BJ (cell line): ENCODE measurements at places on chromosomes 11 and 22.

- DNase-seq, result no peak
These were observed 723 bp upstream of the SCUBE1 start for GRCh38 chr22:43343670-43344519.

DNA sequence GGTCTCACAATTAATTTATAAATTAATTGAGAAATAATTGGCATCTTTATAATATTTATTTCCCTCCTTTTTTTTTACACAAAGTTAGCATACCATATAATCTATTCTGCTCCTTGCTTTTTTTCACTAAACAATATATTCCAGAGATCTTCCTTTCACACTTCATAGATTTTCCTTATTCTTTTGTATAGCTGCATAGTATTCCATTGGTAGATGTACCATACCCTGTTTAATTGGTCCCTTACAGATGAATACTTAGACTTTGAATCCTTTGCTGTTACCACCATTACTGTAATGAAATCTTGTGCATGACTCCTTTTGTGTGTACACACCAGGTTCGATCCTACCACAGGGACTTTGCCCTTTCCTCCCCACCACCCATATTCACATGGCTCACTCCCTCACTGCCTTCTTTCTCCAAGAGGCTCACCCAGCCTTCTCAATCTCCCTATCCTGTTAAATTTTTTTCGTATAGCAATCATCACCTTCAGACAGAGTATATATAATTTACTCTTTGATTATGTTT lies 48.9 kb downstream of the RBX1 start:
- no peak for DNase-seq

GRCh38 chr11:10122326-10123197 lies 171.5 kb downstream of the SBF2 start:
- DNase-seq, result no peak

DNA sequence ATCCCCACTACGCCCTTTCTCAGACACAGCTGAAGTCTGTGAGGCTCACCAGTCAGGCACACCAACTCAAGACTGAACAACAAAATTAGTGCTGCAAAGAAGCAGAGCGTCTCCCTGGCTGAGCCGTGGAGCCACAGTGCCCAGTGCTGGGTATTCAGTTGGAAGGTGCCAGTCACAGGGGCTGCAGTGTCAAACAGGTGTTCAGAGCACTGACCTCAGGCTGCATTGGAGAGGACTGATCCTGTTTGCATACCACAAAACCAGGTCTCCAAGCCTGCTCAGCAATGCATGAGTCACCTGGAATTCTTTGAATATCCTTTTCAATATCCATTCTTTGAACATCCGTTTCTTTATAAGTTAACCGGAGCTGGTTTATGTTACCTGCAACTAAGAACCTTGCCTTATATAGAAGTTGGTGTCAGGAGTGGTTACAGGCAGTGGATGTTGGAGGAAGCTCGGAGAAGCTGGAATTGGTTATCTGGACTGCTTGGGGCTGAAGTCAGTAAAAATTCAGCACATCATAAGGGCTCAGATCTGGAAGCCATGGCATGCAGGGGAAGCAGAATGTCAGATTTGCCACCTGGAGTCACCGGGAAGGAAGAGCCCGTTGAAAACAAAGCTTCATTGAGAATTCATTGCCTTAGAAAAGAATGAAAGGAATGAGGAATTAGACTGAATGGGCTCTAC lies 30.3 kb downstream of the PDGFB start:
- DNase-seq, result no peak

DNA sequence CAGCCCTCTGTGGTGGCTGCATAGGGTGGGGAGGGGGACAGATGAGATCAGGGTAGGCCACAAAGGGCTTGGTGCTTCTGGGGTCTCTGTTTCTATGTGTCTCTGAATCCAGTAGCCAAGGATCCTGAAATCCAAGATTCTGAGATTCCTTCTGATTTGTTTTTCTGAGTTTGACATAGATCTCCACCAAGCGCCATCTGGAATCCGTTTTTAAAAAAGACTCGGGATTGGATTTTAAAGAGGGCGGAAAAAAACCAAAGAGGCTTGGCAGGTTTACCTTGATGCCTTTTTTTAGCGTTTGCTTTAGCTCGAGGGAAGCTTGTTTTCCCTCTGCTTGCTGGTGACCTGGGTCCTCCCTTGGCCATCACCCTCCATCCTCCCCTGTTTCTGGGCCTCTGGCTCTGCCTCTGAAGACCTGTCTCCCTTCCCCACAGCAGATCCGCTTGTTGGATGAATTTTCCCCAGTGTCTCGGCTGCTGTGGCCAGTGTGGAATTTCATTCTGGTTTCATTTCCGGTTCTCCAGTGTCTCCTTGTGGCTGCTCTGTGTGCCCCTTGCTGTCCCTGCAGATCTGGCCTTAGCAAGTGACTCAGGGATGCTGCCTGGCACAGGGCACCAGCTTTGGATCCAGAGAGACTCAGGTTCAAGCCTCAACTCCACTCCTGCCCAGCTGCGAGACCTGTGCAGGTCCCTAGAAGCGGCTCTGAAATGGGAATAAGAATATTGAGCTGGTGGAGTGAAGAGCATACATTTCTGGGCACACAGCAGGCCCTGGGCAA lies 15.1 kb downstream of the SYNGR1 start:
- DNase-seq, result no peak

DNA sequence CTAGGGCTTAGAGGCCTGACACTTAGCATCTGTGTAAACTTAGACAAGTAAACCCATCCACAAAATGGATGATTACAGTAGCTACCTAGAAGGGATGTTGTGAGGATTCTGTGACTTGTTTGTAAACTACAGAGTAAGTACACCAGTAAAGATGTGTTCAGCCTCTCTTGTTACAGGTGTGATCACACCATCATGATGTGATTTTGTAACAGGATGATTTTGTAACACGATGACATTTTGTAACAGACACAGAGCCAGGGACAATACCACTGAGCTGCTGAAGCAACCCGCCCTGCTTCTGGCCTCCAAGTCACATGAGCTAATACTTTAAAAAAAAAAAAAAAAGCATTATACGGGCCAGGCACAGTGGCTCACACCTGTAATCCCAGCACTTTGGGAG lies 17.0 kb downstream of the FADD start:
- DNase-seq, result no peak

DNA sequence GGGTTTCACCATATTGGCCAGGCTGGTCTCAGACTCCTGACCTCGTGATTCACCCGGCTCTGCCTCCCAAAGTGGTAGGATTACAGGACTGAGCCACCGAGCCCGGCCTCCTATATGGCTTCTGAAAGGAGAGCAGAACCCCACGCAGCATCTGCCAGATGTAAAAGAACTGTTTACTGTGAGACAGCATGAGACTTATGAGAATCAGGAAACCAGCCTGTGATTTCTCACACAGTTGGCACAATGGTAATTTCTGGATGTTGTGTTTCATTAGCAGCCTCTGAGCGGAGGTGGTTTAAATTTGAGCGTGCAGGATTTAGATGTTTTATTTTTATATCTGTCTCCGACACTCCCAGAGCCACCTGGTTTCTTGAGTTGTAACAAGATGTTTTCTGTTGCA lies 33.8 kb downstream of the CEP164 start:
- DNase-seq, result no peak

DNA sequence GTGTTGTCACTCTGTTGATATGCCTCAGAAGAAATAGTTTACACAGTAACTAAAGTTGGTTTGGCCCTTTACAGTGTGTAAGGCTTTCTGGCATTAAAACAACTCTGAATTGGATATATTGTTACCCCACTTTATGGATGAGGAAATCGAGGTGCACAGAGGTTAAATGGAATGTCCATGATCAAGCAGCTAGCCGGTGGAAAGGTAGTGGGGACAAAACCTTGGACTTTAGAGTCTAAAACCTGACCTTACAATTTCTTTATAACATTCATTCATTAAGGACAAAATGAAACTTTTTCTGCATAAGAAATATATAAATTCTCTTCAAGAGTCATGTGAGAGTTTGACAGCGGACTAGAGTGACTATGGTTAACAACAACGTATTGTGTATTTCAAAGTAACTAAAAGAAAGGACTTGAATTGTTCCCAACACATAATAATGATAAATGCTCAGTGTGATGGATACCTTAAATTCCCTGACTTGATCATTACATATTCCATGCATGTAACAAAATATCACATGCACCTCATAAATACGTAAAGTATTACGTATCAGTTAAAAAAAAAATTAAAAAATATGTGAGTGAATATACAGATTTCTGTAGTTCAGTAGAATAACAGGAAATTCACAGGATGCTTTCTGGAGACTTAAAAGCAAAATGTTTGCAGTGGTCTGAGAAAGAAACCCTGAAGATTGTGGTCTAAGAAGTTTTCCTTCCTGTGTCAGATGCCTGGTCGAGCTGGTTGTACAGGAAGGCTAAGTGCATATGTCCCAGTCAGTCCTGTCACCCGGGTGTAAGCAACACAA lies 51.0 kb downstream of the TEAD1 start:
- no peak for DNase-seq

GRCh38 chr22:20423008-20423905 lies 14.4 kb downstream of the SCARF2 start:
- DNase-seq, result no peak

- DNase-seq, result no peak
These were observed 73.8 kb upstream of the GAL start for GRCh38 chr11:68610452-68611116.

- DNase-seq, result no peak
These were observed 134.9 kb downstream of the RCN1 start for GRCh38 chr11:32225571-32226285.

DNA sequence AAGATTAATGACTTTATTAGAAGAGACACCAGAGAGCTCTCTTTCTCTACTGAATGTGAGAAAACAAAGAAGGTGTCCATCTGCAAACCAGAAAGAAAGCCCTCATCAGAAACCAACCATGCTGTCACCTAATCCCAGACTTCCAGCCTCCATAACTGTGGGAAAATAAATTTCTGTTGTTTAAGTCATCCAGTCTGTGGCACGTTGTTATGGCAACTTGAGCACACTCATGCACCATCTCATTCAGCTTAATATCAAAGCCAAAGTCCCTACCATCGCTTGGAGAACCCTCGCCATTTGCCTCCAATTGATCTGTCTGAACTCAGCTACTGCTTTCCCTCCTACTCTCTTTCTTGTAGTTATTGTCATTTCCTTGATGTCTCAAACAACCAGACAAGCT lies 766.1 kb upstream of the ARHGAP42 start:
- DNase-seq, result no peak

DNA sequence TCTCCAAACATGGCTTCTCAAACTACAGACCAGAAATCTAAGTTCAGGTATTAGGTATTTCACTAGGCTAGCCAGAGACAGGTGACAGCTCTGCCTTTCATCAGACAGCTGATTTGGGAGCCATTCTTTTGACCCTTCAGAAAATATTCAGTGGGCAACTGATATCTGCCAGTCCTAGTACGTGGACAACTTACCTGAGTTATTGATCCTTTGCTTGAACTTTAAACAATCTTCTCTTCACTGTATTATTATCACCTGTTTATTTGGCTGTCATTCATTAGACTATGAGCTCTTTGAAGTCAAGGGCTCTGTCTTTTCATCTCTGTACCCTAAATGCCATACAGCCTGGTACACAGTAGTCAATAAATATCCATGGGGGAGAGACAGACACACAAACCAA lies 17.2 kb downstream of the TRIM66 start:
- no peak for DNase-seq

DNA sequence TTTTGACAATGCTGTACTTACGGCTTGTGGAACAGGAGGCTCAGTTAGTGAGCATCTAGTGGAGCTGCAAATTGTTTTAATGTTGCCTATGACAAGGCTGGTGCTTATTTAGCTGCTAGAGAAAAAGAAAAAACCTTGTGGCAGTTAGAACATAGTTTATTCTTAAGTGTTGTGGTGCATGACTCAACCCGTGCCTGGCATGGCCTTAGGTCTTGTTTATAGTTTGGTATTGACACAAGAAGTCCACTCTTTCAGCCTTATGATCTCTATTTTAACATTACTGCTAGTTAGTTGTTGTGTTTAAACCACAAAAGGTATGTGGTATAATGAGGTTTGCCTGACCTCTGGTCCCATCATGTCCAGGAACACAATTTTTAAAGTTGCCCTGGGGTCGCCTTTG lies 744.6 kb downstream of the FAM181B start:
- DNase-seq, result no peak

GRCh38 chr11:119380827-119381180 lies 686 bp downstream of the USP2 start:
- DNase-seq, result no peak

DNA sequence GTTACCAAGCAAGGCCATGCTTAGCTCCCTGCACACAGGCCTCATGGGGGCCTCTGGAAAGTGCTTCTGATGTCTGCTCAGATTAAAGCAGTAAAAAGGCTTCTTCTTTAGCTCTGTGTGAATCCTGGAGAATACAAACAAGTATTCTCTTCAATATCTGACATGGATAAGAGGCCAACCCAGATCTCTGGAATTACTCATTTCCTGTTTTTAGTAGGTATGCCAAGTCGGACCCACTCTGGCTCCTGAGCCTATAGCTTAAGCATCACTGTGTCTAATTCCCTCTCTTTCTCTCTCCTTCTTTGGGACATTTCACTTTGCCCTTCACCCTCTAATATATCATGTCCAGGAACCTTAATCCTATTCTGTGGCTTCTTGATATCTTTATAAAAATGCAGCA lies 529.6 kb upstream of the CCDC90B start:
- DNase-seq, result no peak

DNA sequence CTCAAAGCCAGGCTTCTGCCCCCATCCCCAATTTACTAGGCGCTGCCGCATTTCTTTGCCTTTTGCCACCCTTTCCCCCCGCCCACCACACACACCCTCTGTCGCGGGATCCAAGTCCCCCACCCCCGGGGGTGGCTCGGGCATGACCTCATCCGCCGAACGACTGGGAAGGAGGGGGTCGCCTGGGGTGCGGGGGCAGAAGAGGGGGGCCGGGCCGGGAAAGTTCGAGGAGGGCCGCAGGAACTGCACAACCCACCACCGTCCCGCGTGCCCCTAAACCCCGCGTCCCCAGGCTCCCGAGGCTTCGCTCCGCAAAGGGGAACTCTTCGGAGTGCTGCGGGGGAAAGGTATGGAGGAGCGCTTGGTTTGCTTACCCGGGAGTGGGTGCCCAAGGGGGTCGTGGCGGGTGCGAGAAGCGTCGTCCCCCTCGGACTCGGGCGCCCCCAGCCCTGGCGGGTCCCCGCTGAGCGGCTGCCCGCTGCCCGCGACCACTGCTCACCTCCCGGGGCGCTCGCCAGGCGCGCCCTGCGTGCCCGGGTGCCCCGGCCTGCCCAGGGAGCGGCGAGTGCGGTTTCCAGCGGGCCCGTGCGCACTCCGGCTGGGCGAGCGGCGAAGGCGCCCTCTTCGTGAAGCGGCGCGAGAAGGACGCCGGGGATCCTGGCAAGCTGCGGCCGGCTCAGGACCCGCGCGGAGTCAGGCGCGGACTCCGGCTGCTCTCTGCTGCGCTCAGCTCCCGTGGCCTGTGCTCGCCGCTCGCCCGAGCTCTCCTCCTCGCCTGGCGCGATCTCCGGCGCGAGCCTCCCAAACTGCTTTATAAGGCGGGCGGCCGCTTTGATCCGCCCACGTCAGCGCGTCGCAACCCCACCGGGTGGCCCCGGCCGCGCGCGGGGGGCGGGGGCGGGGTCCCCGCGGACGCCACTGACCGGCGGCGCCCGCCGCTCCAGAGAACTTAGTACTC lies 4.0 kb upstream of the WNT11 start:
- no peak for DNase-seq
